ENCODE measurements at places on chromosomes 5 and 9.

DNA sequence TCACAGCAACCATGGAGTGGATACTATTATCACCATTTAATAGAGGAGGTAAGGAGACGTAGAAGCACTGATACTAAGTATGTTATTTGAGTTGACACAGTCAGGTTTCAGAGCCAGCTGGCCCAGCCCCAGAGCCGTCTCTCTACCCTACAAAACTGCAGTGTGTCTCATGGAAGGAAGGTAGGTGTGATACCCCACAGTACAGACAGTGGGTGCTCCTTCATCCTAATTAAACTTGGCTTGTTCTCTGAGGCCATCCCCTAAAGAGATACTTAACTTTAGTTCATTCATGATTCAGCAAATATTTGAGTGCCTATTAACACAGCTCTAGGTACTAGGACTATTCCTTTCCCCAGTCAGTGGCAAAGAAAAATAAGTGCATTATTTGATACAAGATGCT is 22.6 kb downstream of the PIP5K1B start:
- DNase-seq = no peak

DNA sequence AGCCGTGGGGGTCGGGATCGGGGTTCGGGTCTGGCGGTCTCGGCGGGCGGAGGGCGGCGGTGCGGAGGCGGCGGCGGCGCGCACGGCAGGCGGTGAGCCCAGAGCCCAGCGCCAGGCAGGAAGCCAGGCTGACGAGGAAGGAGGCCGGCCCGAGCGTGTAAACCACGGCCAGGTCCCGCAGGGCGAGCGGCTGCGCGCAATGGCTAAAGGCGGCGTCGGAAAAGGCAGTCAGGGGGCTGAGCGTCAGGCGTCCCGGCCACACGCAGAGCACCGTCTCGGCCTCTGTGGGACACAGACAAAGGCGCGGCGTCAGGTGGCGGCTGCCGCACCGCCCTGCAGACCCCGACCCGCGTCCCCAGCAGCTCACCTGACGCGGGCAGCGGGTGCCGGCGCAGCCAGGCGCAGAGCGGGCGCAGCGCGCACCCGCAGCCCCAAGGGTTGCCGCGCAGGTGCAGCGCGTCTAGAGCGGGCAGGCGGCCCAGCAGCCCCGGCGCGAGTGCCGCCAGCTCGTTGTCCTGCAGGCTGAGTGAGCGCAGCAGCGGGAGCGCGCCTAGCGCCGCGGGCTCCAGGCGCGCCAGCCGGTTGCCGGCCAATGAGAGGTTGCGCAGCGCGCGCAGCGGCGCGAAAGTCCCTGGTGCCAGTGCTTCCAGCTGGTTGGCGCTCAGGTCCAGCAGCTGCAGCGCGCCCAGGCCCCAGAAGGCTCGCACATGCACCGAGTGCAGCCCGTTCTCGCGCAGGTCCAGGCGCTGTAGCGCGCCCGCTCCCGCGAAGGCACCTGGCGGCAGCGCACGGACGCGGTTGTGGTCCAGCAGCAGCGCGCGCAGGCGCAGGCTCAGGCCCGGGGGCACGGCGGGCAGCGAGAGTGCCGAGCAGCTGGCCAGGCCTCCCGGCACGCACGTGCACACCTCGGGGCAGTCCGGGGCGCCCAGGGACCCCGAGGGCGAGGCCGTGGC is 671 bp downstream of the LRRC26 start:
- no peak for DNase-seq

GRCh38 chr5:34898258-34898895 is 16.9 kb downstream of the RAD1 start:
- DNase-seq = peak; percentile 70

DNA sequence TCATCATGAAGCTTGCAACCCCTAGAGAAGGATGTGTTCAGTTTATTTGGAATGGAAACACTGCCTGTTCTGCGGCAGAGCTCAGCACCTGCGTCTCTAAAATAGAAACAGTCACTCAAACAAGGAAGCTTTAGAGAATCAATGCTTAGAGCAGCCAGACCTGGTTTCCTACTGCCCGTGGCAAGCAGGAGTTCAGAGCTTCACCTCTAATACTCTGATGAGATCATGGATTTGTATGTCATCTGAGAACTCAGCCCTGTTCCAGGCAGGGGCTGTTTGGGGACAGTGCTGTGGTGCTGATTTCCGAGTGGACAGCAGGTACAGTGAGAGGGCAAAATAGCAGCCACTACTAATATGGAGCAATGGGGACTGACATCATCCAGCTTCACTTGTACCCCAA is 236.0 kb upstream of the IRX1 start:
- no peak for DNase-seq

GRCh38 chr9:134662143-134662876 is 20.7 kb downstream of the COL5A1 start:
- DNase-seq = no peak

GRCh38 chr9:128910906-128911305 is 9.9 kb upstream of the PHYHD1 start:
- no peak for DNase-seq

DNA sequence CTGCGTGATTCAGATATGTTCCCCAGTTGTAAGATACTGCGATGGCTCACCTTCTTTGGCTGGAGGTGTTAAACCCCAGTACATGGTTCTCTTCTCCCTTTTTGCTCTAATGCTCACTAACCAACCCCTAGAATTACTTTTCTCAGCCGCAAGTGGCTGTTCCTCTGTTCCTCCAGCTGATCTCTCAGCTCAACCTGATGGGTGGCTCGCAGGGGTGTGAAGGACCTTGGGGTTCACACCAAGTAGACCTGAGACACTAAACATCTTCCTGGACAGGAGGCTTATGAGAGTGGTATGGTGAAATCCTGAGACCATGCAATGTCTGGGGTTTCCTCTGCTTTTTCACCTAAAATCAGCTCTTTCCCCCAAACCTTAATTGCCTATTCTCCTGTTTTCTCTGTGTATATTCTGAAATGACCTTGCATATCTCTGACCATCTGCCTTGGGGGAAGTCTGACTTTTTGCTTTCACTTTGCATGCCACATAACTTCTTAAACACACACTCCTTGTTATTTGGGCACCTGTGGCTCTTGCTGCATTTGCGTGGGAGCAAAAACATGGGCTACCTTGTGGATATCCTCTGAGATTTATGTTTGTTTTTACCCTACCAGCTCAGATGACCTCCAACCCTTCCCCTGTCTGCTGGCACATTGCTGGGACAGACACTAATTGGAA is 15.9 kb upstream of the IFNA14 start:
- DNase-seq = no peak

- DNase-seq = peak; percentile 86
Measured at GRCh38 chr9:99118782-99119466, 14.0 kb downstream of the TGFBR1 start.

DNA sequence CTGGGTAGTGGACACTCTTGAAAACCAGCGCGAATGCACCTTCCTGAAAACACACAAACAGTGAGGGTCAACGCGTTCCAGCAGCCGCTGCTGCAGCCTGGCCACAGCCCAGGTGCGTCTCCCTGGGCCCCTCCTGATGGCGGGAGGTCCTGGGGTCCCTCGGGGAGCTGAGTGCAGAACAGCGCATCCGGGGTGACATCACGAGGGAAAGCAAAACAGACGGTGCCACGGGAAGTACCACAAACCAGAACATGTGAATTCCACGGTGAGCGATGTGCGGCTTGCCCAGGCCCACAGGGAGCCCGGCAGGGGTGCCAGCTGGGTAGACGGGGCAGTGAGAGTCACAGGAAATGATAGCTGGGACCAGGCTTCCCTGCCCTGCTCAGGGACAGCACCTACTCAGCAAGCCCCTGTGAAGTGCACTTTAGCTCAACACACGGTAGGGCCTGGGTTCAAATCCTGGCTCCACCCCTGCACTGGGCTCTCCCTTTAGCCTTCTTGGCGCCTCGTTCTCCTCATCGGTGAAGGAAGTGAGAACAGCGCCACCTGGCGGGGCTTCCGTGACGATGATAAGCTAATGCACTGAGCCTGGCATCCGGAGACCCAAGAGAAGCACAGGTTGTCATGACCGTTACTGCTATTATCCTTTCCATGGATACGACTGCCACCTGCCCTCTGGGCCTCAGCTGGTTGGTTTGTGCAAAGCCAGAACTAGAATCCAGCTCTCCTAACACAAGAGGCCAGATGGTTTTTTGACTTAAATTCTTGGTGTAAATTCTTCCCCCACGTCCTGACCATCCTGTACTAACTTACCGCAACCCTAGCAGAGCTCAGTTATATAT is 24.6 kb downstream of the GFPT2 start:
- peak; percentile 88 for DNase-seq

DNA sequence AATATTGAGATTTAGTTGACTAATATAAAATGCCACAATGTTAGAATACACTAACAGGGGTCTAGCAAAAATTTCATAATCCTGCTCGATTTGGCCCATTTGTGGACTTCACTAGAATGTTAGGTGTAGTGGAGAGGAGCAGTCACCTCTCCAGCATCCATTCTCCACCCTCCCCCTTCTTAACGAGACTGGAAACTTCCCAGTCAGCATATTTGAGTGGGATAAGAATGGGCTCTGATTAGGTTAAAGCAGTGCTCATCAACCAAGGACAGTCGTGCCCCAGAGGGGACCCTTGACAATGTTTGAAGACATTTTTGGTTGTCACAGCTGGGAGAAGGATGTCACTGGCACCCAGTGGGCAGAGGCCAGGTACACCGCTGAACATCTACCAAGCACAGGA is 46.7 kb downstream of the FANCC start:
- DNase-seq = no peak

DNA sequence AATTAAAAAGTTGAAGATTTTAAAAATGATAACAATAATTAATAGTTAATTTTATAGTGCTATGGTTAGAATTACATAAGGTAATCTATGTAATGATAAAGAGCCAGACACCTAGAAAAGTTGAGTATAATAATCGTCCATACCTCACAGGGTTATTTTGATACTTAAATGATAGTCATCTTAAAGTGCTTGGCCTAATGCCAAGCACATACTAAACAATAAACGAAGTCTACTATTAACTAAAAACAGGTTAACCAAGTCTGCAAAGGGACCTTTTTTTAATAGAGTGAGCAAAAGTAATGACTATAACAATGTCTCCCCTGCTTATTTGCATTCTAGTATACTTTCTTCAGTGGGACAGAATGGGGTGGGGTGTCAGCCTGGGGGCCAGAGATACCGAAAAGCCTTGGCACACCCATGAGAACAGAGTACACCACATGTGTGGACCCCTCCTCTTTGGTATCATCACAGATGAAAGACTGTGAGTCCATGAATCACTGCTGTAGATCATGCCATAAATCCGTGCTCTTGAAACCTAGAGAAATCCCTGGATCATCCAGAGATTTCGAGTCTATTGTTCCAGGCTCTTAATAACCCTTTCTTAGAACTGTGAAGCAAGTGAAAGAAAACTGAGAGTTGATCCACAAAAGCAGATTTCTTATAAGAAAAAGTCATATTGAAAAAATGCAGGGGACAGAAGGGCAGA is 249.5 kb downstream of the PRELID2 start:
- DNase-seq = no peak

DNA sequence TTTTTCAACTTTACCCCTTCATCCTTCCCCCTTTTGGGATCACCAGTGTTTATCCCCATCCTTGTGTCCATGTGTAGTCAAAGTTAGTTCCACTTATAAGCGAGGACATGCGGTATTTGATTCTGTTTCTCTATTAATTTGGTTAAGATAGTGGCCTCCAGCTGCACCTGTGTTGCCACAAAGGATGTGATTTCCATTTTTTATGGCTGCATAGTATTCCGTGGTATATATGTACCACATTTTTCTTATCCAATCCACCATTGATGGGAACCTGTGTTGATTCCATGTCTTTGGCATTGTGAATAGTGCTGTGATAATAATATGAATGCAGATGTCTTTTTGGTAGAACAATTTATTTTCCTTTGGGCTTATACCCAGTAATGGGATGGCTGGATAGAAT is 252.4 kb downstream of the ARRDC3 start:
- DNase-seq = no peak

DNA sequence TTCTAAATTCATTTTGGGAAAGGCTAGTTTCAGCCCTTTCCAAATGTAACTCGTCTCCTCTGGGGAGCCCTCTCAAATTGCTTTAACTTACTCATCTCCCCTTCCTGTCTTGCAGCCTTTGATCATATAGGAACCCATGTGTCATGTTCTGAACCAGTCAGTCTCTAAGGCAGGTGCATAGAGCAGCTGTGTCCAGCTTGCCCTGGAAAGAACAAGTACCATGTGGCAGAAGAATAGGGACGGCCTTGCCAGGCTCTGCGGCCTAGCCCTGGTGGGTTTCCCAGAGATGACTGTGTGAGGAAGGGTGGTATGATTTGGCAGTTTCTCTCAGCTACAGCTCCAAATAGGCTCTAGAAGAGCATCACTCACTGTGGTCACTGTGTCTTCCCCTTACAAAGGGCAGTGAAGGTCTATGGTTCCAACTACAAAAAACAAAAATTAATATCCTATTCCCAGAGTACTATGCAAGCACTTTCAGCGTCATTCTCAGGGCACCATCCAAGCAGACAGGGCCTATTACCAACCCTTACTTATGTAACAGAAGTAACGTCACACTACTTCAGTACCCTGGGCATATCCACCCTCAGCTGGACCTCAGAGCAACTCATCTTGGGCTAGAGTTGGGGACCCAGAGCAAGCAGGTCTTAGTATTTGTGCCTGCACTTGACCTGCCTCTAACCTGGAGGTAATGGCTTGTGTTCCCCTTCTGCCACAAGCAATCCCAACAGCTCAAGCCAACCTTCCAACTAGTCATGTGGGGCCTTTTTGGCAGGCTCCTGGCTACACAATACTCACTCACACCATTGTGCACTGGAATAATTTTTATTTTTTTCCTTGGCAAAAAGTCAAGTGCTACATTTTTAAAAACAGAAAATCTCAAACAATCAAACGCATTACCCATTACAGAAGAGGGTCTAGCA is 37.2 kb upstream of the UBAP2 start:
- no peak for DNase-seq

DNA sequence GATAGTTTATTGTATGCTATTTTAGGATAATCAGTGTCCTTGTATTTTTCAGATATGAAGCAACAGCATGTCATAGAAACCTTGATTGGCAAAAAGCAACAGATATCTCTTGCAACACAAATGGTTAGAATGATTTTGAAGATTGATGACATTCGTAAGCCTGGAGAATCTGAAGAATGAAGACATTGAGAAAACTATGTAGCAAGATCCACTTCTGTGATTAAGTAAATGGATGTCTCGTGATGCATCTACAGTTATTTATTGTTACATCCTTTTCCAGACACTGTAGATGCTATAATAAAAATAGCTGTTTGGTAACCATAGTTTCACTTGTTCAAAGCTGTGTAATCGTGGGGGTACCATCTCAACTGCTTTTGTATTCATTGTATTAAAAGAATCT is 14.5 kb downstream of the CCT5 start:
- no peak for DNase-seq

Data from activated CD8-positive, alpha-beta memory T cell treated with anti-CD3 and anti-CD28 coated beads, Interleukin-2, amount 10 ng/mL, durations not matched to agents 7 days and 5 days (primary cell).